ENCODE measurements at places on chromosomes 11 and 22.

- no peak for DNase-seq
Measured at GRCh38 chr11:43944761-43945311, 2.4 kb downstream of the C11orf96 start.

DNA sequence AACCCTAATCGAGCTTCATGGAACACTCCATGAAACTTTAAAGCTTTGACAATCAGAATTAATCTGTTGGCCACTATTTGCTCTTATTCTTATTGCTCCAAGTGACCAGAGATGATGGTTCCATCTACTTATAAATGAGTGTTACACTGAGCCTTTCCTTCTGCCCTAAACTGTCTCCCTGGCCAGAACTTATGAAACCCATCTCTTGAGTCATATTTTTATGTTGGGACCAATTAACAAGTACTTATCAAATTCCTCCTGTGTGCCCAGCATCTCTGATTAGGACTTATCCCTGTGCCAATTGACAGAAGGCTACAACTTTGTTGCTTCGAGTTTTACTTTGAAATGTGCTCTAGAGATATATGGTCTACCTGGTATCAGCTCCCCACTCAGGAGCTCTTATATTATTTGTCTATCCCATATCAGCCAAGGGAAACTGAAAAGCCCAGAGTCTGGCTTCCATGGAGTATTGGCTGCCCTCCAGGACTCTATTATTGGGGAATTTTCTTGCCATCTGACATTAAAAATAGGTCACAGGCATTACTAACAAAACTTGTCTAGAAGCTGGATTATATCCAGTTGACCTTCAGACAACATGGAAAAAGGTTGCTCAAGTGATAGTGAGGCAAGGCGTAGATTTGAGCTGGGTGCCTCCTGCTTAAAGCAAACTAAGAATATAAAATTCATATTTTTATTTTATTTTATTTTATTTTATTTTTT is 8.8 kb downstream of the KREMEN1 start:
- no peak for DNase-seq

GRCh38 chr11:94077552-94078293 is 50.9 kb upstream of the PANX1 start:
- no peak for DNase-seq

DNA sequence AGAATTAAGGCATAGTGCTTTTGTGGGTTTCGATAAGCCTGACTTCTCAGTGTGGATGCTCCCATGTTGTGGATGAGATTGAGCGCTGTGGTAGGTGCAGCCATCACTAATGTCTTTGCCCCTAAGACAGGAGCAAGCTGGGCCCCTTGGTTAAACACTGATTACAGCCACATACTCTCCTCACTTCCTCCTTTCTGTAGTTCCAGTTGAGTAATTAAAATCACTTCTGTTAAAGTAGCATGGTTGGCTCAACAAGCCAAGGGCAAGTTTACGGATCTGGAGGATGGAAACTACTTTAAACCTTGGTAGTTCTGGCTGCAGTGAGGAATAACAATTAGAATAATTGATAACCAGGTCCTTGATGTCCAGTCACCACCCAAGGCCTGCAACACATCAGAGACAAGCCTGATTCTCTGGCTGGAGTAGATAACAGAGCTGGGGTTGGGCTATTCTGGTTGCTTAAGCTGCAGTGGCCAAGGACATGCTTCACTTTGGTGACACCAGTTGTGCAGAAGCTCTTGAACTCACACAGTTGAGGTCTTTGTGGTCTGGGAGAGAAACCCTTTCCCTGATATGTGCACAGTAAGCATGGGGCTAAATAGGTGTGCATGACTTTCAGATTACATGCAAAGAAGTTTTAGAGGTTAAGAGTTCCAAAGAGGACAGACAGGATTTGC is 81.3 kb downstream of the KIRREL3 start:
- DNase-seq: no peak

DNA sequence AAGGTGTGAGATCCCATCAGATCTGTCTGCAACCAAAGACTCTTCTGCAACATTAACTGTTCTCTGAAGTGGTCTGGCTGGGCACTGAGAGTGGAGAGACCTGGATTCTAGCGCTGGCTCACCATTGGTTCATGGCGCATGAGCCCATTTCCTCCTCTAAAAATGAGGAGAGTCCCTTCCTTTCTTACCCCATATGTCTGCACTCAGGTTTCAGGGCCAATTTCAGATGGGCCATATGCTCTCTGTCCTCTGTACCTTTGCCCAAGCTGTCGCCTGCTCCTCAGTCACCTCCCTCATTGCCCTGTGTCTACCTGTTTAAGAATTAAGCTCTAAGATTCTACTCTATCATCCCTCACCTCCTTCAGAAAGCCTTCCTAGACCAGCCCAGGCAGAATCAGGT is 484.7 kb downstream of the INSC start:
- DNase-seq: no peak

DNA sequence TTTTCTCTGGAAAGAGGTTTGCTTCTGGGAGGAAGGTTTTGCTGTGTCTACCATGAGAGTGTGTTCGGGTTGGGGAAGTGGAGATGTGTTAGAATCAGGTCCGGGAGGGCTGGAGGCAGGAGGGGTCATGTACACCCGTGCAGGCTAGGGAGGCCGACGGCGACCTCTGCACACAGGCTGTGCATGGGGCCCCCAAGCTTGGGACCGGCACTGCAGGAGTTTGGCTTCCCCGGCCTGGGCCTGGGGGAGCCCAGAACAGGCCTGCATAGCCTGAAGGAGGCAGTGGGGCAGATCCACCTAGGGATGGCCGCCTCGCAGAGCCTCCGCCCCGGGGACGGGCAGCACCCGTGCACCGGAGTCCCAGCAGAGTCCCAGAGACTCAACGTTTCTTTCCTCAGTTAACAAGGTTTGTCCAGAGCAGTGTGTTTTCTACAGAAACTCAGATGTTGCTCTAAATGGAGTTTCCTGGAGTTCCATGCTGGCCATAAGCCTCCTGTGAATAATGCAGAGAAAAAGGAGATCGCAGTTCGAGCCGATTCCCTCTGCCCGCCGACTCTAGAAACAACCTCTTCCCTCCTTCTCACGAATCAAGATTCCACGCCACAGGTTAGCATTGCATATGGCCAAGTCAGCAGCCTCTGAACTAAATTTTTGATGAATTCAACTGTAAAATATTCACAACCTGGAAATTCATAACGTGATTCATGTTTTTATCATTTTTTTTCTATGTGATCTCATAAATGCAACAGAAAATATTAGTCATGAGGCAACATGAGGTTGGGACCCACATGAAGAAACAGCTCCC is 427.3 kb downstream of the BRD1 start:
- DNase-seq: no peak

- DNase-seq: no peak
Measured at GRCh38 chr11:47166368-47166767, 10.3 kb downstream of the ARFGAP2 start.

- DNase-seq: no peak
Measured at GRCh38 chr22:29475550-29475949, 4.5 kb upstream of the NEFH start.

DNA sequence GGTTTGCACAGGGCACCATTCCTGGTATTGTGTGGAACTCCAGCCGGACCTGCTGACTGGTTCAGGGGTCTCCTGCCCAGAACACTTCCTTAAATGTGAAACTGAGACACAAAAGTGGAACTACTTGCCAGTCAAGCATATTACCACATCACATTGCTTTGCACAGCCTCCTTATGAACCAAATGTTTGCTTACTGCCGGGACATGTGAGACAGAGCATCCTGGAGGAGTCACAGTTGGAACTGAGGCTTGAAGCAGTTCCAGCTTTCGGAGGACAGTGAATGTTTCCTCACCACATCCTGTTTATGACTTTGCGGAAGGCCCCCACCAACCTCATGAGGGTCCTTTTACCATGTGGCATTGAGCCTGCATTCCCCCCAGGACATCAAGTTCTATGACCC is 105.8 kb upstream of the ARHGAP42 start:
- DNase-seq: no peak

GRCh38 chr11:122101625-122102291 is 14.3 kb downstream of the BLID start:
- peak; percentile 66 for DNase-seq

GRCh38 chr11:1854132-1854948 is 1.5 kb downstream of the LSP1 start:
- DNase-seq: no peak

- DNase-seq: no peak
Measured at GRCh38 chr11:108142304-108142703, 20.9 kb downstream of the ACAT1 start.

DNA sequence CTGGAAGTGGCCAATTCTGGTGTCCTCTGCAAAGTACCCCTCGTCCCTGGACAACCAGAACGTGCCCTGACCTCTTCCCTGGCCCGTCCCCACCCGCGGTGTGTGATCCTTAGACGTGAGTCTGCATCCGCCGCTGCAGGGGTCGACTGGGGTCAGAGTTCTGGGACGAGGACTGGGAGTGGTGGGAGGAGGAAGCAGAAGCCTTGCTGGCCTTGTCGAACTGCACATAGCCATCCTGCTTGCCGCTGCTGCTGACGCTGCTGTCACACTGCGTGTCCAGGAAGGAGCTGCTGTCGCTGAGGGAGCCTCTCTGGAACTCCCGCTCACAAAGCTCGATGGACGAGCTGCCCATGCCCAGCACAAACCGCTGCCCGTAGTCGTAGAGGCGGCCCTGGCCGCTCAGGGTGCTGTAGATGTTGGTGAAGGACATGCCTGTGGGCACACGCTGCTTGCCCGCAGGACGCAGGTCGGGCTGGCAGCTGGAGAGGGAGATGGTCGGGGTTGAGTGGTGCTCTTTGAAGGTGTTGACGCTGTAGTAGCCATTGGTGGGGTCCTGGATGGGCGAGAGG is 69.1 kb downstream of the ST3GAL4 start:
- DNase-seq: no peak

GRCh38 chr22:24591286-24591830 is 1.5 kb downstream of the LRRC75B start:
- no peak for DNase-seq

DNA sequence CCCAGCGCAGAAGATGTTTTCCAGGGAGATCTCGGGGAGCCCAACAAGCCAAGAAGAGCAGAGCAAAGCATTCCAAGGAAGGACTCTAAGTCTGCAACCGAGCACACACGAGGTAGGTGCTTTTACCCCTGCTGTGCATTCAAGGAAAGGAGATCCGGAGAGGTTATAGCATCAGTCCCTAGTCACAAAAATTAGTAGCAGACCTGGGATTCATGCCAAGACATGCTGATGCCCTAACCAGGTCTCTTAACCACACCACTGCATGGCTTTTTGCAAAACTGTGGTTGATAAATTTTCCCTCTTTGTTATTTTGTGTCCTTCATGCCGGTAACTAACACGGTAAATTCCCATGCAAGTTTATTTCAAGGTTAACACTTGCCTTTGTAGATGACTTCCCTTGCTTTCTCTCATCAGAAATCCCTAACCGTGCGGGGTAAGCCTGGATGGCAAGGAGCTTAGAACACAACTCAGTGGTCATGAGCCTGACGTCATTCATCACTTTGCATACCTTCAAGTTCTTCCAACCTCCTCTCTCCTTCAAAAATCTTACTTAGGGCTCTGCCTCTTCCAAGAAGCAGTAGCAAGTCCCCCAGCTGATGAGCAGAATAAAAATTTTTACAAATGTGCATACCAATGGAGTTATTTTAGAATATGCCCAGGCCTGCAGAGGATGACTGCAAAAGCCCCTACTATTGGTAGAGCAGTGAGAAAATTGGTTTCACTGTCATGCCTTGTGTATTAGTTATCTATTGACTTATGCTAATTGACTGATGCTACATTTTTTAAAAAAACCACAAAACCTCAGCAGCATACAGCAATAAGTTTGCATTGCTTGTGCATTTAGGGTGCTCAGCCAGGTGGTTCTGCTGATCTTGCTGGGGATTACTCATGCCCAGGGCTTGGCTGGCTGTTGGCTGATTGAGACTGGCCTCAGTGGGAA is 465.1 kb downstream of the MN1 start:
- DNase-seq: no peak

DNA sequence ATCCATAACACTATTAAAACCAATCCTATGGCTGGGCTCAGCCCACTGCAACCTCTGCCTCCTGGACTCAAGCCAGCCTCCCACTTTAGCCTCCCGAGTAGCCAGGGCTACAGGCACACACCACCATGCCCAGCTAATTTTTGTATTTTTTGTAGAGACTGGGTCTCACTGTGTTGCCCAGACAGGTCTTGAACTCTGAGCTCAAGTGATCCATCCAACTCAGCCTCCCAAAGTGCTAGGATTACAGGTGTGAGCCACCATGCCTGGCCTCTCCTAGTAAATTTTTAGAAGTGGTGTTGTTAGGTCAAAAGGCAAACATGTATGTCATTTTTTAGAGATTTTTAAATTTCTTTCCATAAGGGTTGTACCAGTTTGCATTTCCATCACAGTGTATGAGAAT is 14.2 kb downstream of the F2 start:
- no peak for DNase-seq

- DNase-seq: no peak
Measured at GRCh38 chr11:61542705-61543104, 34.2 kb downstream of the LRRC10B start.

GRCh38 chr11:118328745-118329144 is 13.8 kb downstream of the CD3D start:
- DNase-seq: no peak

DNA sequence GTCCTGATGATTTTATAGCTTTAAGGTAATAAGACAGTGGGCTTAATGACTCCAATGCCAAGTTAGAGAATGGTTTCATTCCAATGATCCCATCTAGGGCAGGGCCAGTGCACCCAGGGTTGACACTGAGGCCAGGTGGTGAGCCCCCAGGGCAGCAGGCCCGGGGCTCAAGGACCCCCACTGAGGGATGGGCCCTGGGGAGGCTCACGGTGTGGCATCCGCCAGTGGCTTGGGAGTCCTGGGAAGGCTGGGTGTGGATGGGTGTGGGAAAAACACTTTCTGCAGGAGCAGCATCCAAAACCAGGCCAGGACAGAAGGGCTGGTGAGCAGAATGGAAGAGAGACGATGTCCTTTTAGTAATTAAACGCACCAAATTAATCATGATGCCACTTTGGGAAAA is 626.3 kb downstream of the TBC1D22A start:
- DNase-seq: no peak

GRCh38 chr22:37054600-37055365 is 3.2 kb downstream of the KCTD17 start:
- DNase-seq: no peak

DNA sequence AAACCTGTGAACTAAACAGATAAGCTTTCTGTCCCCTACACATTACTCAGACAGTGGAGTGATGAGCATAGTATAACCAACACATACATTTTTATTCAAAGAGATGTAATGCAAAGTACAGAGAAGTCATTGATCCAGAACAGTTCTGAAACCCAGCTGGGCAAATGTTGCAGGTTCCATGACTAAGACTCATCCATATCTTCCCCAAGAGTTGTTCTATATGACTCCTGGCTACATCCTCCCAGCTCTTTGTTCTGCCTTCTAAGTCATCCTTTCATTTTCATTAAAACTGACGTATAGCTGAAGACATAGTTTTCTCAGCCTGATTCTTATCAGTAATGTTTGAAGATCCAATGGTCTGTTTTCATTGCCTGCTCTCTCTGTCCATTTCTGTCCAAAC is 47.3 kb downstream of the PLAAT5 start:
- DNase-seq: no peak

All from NT2/D1 (cell line).